ENCODE measurements at places on chromosomes 5 and 9.
A peak's percentile ranks its signal among the peaks of the same experiment; 100 is the strongest.

DNA sequence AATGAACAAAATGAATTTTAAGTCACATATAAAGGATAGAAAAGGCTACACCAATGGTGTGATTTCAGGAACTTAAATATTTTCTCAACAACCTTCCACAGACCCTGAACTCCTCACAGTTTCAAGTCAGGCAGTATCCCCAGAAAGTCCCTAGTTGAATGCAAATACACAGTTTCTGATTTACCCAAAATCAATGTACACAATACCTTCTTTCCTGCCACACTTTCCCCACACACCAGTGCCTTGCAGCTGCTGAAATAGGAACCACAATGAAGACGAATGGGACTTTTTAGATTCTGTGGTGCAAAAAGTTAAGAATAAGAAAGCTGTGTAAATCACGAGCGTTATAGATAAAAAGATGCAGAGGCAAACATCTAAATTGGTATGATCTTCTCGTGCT, 552.4 kb upstream of the MEF2C start:
- no peak for DNase-seq

DNA sequence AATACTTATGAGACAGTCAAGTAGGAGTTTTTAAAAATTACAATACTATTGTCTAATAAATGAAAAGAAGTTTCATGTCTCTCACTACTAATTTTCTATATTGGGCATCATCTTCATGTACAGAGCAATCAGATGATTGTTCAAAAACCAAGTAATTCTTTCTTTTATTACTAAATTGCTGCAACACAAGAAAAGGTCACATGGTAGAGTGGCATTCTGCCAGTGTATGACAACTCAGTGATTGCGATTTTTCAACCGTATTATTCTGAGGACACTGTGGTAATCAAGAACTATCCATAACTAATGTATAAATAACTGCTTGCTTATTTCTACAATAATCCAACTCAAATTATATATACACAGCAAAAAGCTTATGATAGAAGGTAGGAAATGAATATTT, 96.7 kb upstream of the GRHPR start:
- DNase-seq, result peak; percentile 6

DNA sequence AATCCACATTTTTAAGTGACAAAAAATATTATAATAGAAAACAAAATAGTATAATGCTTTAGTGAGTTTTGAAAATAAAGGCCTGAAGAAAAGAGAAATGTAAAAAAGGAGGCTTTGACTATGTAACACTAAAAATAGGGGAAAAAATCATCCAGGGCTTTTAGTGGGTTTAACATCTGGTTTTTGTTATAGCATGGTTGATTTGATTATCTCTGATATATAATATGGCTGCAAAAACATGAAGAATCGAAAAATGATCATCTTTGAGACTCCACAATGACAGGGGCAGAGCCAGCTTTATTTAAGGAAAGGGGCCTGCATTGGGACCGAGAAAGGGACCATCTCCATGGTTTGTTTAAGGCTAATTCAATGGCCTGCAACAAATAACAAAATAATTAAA, 393.8 kb downstream of the PLK2 start:
- no peak for DNase-seq

DNA sequence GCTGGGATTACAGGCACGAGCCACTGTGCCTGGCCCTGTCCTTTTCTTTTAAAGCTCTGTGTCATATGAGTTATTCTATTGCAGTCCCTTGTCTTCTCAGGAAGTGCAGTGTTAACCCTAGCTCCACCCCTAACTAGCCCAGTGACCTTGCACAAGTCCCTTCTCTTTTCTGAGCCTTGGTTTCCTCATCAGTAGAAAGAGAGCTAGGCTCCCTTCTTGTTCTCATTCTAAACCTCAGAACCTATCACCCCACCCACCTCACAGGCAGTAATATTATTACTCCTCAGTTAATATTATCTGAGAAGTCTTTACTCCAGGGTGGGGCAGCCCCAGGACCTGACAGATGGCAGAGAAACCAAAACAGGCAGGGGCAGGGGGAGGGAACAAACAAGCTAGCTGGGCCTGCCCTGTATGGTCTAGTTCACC, 7.2 kb downstream of the CYFIP2 start:
- DNase-seq, result no peak

DNA sequence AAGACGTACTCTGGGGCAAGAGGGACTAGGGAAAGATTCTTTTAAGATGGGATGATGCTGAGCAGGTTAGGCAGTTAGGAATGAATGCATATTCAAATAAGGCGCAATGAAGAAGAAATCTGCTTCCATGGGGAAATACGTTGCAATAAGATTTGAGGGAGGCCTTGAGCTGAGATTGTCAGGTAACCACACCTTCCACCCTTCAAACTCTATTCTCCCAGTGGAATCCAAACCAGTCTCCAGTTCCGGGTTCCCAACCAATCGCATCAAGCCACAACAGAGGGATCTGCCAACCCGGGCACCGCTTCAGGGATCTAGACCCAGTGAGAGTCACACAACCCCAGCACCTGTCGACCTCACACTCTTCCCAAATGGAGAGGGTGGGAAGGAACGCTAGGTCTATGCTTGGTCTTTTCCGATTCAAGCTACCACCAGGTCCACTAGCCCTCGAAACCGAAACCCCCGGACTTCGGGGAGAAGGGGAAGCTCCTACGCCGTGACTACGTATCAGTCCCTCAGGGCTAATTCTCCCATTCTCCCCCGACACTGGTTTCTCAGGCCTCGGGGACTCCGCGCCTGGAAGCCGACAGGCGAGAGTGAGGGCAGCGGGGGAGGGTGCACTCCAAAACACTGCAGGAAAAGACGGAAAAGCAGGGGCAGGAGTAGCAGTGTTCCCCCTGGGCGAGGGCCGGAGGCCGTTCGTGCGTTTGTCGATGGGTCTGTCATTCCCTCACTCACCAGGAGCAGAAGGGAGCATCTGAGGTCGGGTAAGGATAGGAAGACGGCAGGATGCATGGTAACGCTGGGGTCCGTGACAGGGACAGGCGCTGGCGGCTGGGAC, 534 bp downstream of the ERP44 start:
- peak; percentile 5 for DNase-seq

DNA sequence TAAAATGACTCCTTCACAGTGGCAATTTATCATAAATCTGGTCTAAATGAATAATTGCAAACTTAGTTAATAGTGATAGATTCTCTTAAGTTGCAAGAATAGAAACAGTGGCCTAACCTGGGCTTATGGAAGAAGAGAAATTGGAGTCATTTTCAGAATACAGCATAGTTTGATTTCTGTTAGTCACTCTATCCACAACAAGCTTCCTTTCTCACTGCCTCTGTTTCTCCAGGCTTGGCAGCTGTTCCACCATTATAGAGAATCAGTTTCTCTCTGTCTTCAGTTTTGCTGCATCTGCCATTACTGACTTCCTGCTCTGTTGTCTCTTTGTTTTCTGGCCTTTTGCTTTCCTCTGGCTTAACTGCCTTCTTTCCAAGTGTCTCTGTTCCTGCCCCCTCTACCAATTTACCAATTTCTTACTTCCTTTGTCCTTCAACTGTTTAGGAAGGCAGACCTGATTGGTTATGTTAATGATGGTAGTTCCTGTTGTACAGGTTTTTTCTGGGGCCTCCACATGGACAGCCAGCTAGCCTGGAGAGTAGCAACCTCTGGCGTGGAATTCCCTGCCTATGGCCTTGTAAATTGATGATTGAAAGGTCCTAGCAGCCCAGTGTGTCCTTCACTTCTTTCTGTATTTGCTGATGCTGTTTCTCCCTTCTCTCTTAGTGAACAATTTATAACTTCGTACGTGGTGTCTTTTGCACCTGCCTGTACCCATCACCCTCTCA, 75.9 kb upstream of the RASGRF2 start:
- no peak for DNase-seq

DNA sequence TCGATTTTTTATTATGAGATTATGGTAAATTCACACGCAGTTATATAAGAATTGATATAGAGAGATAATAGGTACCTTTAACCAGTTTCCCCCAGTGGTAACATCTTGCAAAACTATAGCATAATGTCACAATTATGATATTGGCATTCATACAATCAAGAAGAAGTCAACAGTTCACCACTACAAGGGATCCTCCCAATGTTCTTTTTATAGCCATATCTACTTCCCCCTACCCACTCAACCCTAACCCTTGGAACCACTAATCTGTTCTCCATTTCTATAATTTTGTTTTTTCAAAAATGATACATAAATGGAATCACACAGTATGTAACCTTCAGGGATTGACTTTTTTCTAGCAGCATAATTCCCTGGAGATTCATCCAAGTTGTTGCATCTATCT, 9.8 kb downstream of the ACTL7B start:
- no peak for DNase-seq

DNA sequence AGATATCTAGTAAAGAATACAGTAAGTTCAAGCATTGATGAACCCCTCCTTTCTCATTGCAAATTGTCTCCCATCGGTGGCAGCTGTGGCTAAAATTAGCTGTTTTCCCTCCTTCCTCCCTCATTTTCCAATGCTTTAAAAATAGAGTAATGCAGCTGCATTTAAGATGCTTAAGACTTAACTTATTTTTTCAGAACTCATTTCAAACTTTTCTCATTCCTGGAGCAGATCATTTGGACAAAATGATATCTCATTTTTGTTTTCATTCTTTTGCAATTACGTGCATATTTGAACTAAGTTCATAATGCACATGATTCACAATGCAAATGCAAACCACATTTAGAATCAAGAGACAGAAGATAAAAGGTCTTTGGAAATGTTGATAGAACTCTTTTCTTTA, 14.6 kb downstream of the HSPB3 start:
- DNase-seq, result no peak

- no peak for DNase-seq
These were observed 18.8 kb downstream of the UBE2R2 start for GRCh38 chr9:33835625-33836260.

GRCh38 chr9:14978022-14979000, 68.1 kb upstream of the FREM1 start:
- no peak for DNase-seq

DNA sequence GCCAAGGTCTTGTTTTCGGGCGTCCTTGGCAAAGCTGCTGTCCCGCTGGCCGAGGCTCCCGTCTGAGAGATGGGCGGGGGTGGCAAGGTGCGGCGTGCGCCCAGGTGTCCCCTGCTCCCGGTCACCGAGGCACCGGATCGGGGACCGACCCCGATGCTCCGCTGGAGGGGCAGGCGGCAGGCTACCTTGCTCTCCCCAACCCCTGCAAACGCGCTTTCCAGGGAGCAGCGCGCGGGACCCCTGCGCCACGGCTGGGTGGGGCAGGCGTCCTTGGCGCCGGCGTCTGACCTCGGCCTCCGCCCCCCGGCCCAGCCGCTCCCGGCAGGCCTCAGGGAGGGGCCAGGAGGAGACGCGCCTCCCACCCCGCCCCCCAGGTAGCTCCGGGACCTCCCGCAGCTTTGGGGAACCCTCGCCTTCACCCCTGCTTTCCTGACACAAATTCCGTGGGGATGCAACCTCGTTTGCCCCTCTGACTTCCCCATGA, 551 bp downstream of the N4BP3 start:
- DNase-seq, result no peak

DNA sequence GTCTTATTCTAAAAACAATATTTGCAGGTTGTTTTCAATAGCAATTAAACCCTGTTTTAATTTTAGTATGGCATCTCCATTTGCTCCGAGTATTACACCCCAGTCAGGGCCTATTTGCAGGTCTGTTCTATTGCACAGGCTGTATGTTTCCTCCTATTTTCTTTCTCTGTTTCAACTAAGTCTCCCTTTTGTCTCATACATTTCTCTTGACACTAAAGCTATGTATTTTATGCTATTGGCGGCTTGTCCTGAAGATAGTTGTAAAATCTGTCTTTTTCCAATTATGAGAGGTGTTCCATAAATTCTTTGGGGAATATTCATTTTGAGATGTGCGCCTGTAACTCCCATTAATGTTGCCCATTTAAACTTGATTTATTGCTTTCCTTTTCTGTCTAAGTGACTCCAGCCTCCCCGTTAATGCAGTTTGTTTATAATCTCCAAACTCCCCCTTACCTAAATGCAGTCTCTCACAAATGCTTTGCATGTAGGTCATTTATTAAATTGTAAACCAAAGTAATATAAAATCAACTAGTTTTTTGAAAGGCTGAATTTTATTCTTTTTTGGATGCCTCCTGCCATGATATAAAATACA, 262.4 kb downstream of the CDH12 start:
- DNase-seq, result no peak

- no peak for DNase-seq
These were observed 26.8 kb upstream of the CSF1R start for GRCh38 chr5:150113047-150113744.

DNA sequence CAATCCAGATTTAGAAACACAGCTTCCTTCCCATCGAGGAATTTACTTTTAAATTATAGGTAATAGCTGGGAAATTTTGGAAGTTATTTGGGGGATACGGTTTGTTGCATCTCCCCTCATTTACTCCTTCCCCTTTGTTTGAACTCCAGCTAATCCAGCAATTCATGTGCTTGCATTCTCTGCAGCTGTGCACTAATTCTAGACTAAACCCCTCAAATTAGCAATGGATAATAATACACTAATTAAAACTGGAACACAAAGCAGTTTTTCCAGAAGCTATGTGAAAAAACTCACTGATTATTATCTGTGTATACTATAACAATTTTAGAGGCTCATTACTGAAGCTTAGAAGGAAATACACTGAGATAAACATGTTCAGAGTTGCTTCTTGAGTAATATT, 751.2 kb upstream of the ZNF608 start:
- no peak for DNase-seq

DNA sequence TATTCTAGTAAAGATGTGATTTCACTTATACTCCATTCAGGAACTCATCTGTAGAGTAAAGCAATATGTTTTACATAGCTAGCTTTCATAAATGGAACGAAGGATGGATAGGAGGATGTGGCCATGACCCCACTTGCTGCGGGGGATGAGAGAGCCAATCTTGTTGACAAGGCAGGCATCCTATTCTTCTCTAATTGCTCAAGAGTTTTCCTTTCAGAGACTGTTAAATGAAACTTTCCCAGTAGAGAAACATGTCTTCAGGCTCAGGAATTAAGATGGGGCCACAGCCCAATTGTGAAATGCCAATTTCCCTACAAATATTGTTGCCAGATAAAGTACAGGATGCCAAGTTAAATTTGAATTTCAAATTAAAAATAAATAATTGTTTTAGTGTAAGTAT, 196.2 kb upstream of the TUT7 start:
- no peak for DNase-seq

- no peak for DNase-seq
These were observed at the start of gene PRR16 for GRCh38 chr5:120463991-120464626. TSS of gene PRR16 (plus strand) at chr5:120464300.

DNA sequence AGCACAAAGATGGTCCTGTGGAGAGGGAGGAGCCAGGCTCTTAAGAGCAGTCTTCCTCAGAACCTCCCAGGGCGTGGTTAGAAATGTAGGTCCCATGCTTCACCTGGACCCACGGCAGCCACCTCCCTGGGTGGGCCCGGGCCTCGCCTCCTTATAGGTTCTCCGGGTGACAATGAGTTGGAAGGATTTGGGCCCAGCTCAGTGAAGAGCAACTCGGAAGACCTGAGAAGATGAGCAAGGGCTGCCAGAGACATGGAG, 26.3 kb upstream of the NDST1 start:
- DNase-seq, result no peak

Measured in NCI-H1092 (cell line).